Tibial nerve (tissue), 4 donors: ENCODE measurements at places on chromosomes 1 and 21.

GRCh38 chr1:27105018-27105417, 49.9 kb downstream of the SLC9A1 start:
- H3K27me3 ChIP-seq: no peaks in the 10 kb centered on the region
- no peak for DNase-seq
- H3K4me1 ChIP-seq: no peaks in the 10 kb centered on the region
- H3K4me3 ChIP-seq: no peak overlapping the region
- H3K27ac ChIP-seq: no peak overlapping the region

DNA sequence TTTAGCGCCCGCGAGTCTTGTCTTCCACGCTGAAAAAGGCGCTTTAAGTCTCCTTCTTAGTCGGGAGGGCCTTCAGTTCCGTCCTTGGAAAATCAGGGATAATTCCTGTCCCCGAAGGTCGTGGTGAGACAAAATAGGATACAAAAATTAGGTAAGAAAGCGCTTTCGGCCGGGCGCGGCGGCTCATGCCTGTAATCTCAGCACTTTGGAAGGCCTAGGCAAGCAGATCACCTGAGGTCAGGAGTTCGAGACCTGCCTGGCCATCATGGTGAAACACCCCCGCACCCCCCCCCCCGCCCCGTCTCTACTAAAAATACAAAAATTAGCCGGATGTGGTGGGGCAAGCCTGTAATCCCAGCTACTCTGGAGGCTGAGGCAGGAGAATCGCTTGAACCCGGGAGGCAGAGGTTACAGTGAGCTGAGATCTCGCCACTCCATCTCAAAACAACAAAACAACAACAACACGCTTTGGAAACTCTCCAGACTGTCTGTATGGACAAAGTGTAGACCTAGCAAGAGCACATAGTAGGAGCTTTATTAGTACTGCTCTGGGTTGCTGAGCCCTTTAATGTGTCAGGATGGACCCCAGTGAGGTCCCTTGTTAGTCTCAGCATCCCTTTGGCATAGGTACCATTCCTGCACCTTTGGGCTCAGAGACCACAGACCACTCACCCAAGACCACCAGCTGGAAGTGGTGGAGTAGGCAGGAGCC, 790 bp upstream of the TMEM54 start:
- peak overlapping the region; percentile 77 for H3K27ac ChIP-seq
- peak overlapping the region; percentile 58 for H3K4me3 ChIP-seq
- peaks cover 22% of the 10 kb centered on the region for H3K27me3 ChIP-seq

- H3K27ac ChIP-seq: no peak overlapping the region
- no peaks in the 10 kb centered on the region for H3K4me1 ChIP-seq
- no peak for DNase-seq
- H3K4me3 ChIP-seq: peak overlapping the region; percentile 35
- no peaks in the 10 kb centered on the region for H3K36me3 ChIP-seq
Observed at GRCh38 chr1:119327094-119327449, 41.5 kb upstream of the HAO2 start.

DNA sequence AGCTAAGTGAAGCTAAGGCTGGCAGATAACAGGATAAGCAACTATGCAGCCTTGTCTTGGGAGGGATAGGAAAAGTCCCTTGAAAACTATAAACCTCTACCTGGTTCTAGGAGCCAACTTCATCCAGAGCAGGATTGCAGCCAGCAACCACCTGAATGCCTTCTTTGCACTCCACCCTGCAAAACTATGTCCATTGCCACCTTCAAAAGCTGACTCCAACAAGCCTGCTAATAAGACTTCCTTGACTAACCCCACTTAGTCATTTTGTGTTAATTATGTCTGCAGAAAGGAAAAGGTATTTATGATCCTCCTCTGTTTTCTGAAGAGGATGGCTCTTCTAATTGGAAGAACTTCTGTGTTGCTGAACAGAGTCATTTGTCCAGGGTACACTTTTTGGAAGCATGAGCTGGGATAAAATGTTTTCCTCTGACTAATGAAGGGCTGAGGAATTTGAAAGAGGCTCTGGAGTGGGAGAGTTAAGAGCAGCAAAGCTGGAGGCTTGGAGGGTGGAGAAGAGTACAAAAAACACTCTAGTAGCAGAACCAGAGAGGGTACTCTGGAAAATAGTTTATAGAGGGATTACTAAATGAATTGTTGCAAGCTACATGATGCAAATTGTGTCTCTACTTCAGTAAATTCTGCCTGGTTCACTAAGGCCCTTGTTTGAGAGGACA, 9.6 kb upstream of the RIMKLA start:
- no peak overlapping the region for H3K4me3 ChIP-seq
- H3K27ac ChIP-seq: no peak overlapping the region
- H3K36me3 ChIP-seq: no peaks in the 10 kb centered on the region
- H3K27me3 ChIP-seq: no peaks in the 10 kb centered on the region
- no peak for DNase-seq
- H3K4me1 ChIP-seq: no peaks in the 10 kb centered on the region

DNA sequence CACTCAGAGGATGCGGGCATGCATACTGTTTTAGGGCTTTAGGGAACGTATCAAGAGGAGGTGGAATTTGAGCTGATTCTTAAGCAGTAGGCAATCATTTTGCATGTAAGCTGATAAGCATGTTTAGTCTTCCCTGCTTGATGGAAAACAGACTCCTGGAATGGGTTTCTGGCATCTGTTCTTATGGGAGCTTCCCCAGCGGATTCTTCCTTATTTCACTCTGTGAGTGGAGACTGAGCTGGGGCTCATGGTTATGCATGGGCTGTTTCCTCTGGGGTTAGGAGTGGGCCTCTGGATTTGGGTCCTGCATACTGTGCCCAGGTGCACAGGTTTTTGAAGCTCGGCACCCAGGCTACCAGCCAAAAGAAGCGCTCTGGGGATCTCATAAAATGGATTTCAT, 93.4 kb downstream of the DIRAS3 start:
- H3K27me3 ChIP-seq: no peaks in the 10 kb centered on the region
- H3K4me3 ChIP-seq: no peak overlapping the region
- DNase-seq: peak; percentile 17
- no peaks in the 10 kb centered on the region for H3K4me1 ChIP-seq
- H3K27ac ChIP-seq: no peak overlapping the region
- H3K36me3 ChIP-seq: no peaks in the 10 kb centered on the region

DNA sequence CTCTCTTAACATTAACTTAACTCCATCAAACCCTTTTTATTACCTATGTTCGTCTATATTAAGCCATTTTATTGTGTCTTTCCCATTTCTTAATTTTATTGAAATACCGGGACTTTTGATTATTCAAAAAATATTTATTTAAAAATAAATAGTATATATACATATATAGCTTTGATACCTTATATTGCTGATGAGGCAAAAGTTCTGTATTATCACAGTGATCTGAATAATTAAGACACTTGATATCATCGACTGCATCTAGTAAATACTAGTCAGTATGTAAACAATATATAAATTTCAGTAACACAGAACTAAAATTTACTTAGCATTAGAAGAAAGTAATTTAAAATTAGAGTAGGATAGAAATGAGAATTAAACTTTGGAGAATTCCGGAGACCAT, 22.0 kb downstream of the TTLL7 start:
- H3K36me3 ChIP-seq: peaks cover 4% of the 10 kb centered on the region
- no peak for DNase-seq
- no peaks in the 10 kb centered on the region for H3K4me1 ChIP-seq
- no peaks in the 10 kb centered on the region for H3K27me3 ChIP-seq
- H3K27ac ChIP-seq: no peak overlapping the region

GRCh38 chr1:35287807-35288640, 19.5 kb downstream of the ZMYM4 start:
- no peak for DNase-seq
- H3K36me3 ChIP-seq: peaks cover 18% of the 10 kb centered on the region
- no peak overlapping the region for H3K27ac ChIP-seq
- H3K27me3 ChIP-seq: no peaks in the 10 kb centered on the region

DNA sequence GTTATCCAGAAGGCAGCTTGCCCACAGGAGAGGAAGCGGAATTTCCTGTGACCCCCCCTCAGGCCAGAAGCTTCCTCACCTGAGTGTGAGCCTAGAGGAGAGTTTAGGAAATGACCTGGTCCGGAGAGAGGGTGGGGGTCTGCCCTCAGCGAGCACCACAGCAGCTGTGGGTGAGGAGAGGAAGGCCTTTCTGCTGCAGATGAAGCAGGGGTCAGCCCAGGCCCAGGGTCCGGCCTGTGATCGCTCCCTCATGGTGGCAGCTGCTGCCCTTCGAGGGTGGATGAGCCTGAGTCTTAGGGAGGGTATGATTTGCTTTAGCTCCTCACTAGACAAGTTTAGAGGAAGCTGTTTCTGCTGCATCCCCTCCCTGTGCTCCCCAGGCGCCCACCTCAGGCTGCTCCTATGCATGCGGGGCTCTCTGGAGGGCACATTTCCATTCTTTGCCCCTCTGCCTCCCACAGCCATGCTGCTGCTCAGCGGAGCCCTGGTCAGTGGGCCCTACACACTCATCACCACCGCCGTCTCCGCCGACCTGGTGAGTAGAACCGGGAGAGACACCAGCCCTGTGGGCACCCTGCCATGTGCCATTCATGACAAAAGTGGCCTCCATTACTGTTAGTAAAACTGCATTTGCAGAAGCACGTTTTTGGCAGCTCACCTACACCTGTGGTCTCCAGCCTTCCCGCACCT, 53.0 kb downstream of the SLC37A1 start:
- no peak overlapping the region for H3K27ac ChIP-seq
- H3K4me3 ChIP-seq: no peak overlapping the region
- no peaks in the 10 kb centered on the region for H3K4me1 ChIP-seq
- no peaks in the 10 kb centered on the region for H3K36me3 ChIP-seq

DNA sequence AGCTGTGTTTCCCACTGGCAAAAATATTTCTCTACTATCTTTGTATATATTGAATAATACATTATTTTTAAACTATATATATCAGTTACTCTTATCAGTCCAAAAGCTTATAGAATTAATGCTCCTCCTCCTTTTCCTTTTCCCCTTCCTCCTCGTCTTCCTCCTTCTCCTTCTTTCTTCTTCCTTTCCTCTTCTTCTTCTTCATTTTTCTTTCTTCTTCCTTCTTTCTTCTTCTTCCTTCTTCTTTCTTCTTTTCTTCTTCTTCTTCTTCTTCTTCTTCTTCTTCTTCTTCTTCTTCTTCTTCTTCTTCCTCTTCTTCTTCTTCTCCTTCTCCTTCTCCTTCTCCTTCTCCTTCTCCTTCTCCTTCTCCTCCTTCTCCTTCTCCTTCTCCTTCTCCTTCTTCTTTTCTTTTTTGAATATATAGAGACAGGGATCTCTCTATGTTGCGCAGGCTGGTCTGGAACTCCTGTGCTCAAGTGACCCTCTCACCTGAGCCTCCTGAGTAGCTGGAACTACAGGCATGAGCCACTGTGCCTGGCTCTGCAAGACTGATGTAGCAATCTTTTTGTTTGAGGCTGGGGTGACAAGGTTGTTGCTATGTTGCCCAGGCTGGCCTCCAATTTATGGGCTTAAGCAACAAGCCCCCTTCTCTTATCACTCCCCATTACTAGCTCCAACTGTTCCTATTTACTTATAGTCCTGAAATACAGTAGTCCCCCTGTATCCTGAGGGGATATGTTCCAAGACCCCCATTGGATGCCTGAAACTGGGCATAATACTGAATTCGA, 47.4 kb downstream of the MAGI3 start:
- DNase-seq: no peak
- no peak overlapping the region for H3K27ac ChIP-seq
- H3K4me3 ChIP-seq: no peak overlapping the region
- peaks cover 6% of the 10 kb centered on the region for H3K4me1 ChIP-seq
- no peaks in the 10 kb centered on the region for H3K36me3 ChIP-seq

GRCh38 chr1:236808005-236808404, 12.9 kb downstream of the MTR start:
- no peak for DNase-seq
- H3K4me3 ChIP-seq: no peak overlapping the region
- H3K27ac ChIP-seq: no peak overlapping the region
- H3K36me3 ChIP-seq: no peaks in the 10 kb centered on the region

DNA sequence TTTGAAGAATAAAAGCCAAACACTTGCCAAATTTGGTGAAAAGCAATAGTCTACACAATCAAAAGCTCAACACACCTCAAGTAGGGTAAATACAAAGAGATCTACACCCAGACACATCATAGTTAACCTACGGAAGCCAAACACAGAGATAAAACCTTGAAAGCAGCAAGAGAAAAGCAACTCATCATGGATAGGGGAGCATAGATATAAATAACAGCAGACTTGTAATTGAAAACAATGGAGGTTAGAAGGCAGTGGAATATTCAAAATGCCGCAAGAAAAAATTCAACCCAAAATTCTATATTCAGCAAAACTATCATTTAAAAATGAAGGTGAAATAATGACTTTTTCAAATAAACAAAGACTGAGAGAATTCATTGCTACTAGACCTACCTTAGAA, 105.1 kb downstream of the ITSN1 start:
- DNase-seq: no peak
- no peak overlapping the region for H3K27ac ChIP-seq
- H3K27me3 ChIP-seq: no peaks in the 10 kb centered on the region
- no peaks in the 10 kb centered on the region for H3K4me1 ChIP-seq
- H3K4me3 ChIP-seq: no peak overlapping the region
- peaks cover 3% of the 10 kb centered on the region for H3K36me3 ChIP-seq

GRCh38 chr1:221141096-221141495, 261.9 kb downstream of the HLX start:
- H3K4me1 ChIP-seq: no peaks in the 10 kb centered on the region
- no peak overlapping the region for H3K27ac ChIP-seq
- H3K36me3 ChIP-seq: no peaks in the 10 kb centered on the region
- no peak for DNase-seq
- H3K4me3 ChIP-seq: no peak overlapping the region
- no peaks in the 10 kb centered on the region for H3K27me3 ChIP-seq

DNA sequence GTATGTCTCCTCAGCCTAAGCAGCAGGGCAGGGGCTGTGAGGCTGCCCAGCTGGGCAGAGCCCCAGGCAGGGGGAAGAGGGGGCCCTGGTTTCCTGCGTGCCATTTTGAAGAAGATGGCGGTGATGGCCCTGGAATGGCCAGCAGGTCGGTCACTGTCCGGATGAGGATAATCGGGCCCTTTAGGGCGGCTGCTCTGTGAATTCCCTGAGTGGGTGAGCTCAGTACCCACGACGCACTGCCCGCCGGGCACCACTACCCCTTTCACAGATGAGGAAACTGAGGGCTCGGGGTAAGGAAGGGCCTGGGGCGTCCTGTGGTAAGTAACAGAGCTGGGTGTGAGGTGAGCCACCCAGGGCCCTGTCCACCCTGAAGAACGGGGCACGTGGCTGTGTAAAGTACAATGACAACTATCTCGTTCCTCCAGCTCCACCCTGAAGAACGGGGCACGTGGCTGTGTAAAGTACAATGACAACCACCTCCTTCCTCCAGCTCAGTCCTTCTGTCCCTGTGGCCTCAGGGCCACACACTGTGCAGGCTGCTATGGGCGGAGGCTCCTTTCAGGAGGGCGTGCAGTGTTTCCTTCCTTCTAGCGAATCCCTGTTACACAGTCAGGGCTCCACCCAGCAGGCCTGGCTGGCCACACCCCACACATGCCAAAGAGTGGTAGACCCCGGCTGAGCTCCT, 23.2 kb downstream of the ITGB2 start:
- H3K27ac ChIP-seq: no peak overlapping the region
- H3K27me3 ChIP-seq: no peaks in the 10 kb centered on the region
- H3K4me1 ChIP-seq: no peaks in the 10 kb centered on the region
- no peak overlapping the region for H3K4me3 ChIP-seq
